ENCODE measurements at places on chromosomes 7 and 10.

DNA sequence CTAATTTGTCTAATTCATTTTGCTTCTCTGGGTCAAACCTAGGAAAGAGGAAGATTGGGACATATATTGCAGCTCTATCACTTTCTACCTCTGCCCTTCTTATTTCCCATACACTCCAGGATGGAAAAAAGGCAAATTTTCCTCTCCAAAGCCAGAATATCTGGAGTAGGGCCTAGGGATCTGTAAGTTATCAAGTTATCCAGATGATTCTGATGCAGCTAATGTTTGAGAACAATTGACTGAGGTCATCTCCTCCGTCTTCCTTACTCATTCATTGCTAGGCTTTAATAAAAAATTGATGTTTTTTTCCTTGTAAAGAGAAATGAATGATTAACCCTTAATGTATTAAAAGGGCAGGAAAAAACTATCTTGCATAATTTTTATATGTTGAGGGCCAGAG is 211.9 kb upstream of the GLI3 start:
- no peak for DNase-seq

GRCh38 chr10:83555264-83555663 is 584.0 kb upstream of the GHITM start:
- DNase-seq: no peak

DNA sequence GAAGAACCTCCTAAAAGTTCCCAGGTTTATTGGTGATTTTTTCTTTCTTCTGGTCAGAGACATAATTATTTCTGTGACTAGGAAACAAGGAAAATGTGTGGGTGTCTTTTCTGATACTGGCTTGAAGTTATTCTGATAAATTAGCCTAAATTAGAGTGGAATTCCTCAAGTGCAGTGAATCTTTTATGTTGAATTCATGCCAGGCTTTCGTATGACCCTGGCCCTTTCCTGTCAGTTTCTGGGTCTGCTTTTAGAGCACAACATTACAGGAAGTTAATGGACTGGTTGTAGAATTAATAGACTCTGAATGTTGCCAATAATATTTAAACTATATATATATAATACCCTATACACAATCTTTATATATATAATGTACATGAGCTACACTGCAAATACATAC is 230.6 kb upstream of the KIAA1217 start:
- DNase-seq: no peak

GRCh38 chr10:45239642-45240041 is 75.8 kb downstream of the OR13A1 start:
- no peak for DNase-seq

DNA sequence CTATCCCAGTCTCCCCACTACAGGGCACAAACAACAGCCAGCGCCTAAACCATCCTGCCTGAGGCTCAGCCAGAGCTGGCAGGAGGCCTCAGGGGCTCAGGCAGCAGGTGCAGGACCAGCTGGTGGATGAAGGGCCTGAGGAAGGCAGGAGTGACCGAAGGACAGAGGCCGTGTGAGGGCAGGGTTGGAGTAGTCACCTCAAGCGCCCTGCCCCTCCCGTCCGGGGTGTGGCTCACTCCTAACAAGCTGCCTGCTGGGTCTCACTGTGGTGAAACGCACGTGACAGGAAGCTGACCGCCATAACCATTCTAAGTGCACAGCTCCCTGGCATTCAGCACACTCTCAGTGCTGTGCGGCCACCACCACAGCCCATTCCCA is 281.1 kb downstream of the ELFN1 start:
- DNase-seq: no peak

GRCh38 chr7:81327468-81328266 is 408.8 kb upstream of the SEMA3C start:
- no peak for DNase-seq

GRCh38 chr10:112950714-112951358 is 789 bp downstream of the TCF7L2 start:
- DNase-seq: no peak

DNA sequence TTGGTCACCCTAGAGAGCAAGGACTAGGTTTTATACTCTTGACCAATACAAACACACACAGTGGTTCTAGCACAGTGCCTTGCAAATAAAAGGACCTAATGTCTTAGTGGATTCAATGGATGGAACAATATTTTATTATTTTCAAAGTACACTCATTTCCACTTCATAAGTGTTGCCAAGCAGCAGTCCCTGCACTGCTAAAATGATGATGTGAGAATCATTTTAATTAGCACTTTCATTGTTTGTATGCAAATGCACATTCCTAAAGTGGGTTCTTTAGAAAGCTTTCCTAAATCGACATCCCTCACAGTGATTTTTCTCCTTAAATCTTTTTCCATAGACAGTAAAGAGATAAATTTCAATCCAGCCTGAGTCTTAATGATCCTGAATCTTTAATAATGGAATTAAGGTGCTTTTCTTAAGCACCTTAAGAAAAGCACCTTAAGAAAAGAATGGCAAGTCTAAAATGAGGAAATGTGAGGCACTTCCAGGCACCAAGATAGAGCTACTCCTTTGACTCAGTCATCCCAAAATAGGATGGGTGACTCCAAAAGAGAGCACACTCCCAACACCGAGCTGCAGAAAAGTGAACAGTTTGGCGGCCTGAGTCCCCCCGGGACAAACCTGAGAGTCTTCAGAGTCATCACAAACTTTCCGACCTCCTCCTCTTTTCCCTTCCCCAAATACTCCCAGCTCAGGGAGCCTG is 84.5 kb downstream of the SORBS1 start:
- no peak for DNase-seq

DNA sequence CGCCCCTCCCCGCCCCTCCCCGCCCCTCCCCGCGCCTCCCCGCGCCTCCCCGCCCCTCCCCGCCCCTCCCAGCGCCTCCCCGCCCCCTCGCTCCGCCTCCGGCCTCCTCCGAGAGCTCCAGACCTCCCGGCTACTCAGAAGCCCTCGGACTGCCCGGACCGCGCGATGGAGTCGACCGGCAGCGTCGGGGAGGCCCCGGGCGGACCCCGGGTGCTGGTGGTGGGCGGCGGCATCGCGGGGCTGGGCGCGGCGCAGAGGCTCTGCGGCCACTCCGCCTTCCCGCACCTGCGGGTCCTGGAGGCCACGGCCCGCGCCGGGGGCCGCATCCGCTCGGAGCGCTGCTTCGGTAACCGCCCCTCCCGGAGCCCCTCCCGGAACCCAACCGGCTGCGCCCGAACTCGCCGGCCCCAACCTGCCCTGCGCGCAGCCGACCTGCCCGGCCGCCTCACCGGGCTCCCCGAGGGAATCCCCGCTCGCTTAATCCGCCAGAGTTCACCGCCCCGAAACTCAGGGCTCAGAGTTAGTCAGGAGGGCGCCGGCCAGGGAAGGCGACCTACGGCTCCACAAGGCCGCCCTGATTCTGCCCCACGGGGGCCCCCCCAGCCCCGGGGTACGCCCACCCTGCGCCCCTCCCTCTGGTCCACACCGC is at the start of gene PAOX:
TSS of gene PAOX (plus strand) at position 111 of the 649 bp plus-strand sequence. CDS start at position 166, 55 bp downstream.
- DNase-seq: no peak

- no peak for DNase-seq
Observed at GRCh38 chr7:504221-505111, 15.2 kb downstream of the PDGFA start.

DNA sequence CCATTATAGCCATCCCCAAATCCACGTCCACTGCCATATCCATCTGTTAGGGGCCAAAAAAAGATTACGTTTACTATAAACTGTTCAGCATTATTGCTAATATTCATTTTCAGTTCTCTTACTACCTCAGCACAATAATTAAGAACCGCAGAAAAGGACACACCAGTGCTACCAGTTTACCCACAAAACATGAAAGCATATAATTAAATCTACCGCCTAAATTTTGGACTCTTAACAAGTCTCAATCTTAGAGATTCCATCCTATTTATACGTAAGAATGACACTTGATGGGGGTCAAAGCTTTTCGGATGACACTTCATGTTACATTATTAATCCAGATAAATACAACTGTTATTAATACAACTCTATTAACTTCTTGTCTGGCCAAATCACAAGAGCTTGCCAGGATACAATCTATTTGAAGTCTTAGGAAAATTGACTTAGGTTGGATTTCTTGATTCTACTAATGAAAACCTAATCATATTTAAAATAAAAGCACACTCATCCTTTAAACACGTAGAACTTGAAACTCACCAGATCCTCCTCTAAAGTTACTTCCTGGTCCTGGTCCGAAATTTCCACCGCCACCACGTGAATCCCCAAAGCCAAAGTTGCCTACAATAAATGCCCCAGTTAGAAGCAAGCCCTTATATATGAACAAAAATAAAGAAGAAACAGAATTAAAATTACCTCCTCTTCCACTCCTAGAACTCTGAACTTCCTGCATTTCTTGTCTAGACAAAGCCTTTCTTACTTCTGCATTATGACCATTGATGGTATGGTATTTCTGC is 4.5 kb downstream of the HNRNPA2B1 start:
- DNase-seq: no peak

GRCh38 chr10:82742898-82743297 is 867.9 kb downstream of the NRG3 start:
- DNase-seq: no peak

DNA sequence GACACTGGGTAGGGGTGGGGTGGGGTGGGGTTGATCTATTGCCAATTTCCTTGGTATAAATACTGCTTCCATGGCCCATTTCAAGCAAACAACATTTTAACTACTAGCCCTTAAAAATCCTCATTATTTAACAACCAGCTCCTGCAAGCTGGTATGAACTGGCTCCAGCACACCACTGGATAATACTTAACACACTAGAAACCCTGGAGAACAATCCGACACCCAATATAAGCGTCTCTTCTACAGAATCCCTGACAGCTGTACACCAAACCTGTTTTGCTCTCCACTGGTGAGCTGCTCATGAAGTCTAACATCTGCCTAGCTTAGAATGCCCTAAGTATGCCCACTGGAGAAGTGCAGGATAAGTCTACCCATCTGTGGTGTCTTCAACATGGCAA is 116.8 kb downstream of the HIPK2 start:
- DNase-seq: no peak

DNA sequence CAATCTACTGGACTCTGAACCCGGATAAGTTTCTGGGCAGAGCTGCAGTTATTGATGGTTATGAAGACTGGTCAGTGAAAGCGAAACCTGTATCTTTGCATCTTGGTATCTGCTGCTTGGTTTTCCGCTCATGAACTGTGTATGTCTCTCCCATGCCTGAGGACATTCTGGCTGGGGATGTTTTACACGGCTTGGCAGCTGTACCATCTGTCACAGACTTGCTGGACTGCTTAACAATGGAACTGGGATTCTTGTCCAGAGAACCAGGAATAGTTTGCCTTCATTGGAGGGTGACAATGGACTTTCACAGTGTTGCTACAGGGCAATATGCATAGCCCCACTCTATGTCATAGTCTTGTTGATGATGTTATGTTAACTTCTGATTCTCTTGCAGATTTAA is 119.9 kb upstream of the TMEM106B start:
- DNase-seq: no peak

- no peak for DNase-seq
Observed at GRCh38 chr10:72802332-72802731, 91.2 kb upstream of the OIT3 start.

- no peak for DNase-seq
Observed at GRCh38 chr7:118184565-118184940, 589 bp downstream of the LSM8 start.

Measured in LNCaP clone FGC (cell line).